ENCODE measurements at places on chromosomes 4 and X. TPM values are rescaled to one million over a fixed set of nuclear protein-coding genes. Genes with fewer than 3 reads are reported as not detected.

GRCh38 chr4:184019667-184020623, 114.8 kb downstream of the STOX2 start:
- no peak for DNase-seq
- no peaks in the 10 kb centered on the region for H3K36me3 ChIP-seq
- no peak overlapping the region for H3K27ac ChIP-seq
- no peaks in the 10 kb centered on the region for H3K27me3 ChIP-seq

DNA sequence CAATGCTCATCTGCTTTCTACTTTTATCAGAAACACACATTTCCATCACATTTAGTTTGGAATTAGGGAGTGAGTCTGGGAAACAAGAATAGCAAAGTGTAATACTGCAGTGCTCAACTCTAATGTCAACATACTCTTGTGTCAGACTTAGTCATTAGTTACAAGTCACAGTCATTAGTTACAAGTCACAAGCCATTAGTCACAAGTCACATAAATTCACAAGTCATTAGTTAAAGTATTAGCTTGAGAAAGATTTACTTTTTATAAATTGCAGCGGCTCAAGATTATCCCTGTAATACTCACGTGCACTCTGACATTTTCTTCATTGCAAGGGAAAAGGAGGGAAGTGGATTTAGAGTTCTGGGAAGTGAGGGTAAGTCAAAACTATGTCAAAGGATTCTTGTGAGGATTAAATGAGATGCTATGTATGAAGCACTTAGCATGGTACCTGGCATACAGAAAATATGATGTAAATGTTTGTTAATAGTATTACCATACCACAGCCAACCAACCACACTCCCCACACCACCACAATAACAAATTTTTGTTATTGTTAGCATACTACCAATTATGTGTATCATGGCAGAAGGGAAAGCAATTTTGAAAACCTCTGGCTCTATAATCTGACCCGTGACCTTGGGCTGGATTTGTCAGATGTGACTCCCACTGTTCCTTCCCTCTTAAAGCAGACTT, 116.6 kb downstream of the ARHGAP24 start:
- H3K4me3 ChIP-seq, result no peak overlapping the region
- H3K36me3 ChIP-seq, result no peaks in the 10 kb centered on the region
- no peak overlapping the region for H3K27ac ChIP-seq
- H3K27me3 ChIP-seq, result no peaks in the 10 kb centered on the region
- peaks cover 2% of the 10 kb centered on the region for H3K4me1 ChIP-seq
- DNase-seq, result peak; percentile 13

The APLN gene
- 0.17 TPM for total RNA-seq

The MAGEA8 gene
- not detected for total RNA-seq

The TASL gene
- not detected for total RNA-seq
